ENCODE measurements at places on chromosomes 2 and 18.

- DNase-seq = no peak
Measured at GRCh38 chr18:54736981-54737380, 91.3 kb upstream of the RAB27B start.

- DNase-seq = no peak
Measured at GRCh38 chr2:54709336-54709809, 14.1 kb upstream of the EML6 start.

GRCh38 chr2:241265506-241265905 is 50.0 kb downstream of the HDLBP start:
- DNase-seq = no peak

DNA sequence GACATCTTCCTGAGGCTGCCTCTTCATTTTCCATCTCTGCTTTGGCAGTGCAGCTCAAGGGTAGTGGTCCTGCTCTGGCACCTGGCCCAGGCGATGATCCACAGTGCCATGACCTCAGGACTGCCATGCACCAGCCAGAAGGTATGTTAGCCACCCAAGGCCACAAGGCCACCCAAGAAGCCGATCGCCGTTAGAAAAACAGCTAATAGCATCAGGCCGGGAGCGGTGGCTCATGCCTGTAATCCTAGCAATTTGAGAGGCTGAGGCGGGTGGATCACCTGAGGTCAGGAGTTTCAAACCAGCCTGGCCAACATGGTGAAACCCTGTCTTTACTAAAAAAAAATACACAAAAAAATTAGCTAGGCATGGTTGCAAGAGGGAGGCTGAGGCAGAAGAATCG is 28.4 kb upstream of the UGGT1 start:
- no peak for DNase-seq

DNA sequence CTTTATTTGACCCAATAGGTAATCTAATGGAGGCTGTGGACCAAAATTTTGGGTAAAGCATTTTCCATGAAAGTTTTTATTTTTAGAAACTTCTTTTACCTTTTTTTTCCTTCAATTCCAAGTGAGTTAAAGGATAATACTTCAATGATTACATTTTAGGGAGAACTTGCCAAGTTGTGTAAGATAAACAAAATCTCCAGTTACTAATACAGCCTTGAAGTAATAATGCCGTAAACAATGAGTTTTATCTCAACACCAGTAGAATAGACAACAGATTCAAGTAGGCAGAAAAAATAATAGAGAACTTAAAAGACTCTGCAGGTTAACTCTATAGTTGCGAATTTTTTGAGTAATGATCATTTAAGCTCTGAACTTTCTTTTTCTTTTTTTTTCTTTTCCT is 807.4 kb downstream of the CNTNAP5 start:
- DNase-seq = peak; percentile 1

DNA sequence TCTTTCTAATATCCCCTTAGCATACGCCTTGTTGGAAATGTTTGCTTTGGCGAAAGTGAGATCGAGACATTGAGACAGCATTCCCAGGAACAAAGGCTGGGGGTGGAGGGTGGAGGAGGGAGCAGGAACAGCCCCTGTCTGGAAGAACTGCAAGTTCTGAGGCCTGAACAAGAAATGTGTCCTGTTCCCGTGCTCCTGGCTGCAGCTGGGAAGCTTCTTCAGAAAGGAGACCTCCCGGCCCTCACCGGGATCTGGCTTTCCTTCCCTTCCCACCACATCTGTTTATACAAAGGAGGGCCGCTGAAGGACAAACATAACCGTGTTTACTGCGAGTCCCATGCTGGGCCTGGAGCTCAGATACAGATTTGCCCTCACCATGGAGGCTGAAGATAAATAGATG is 35.9 kb downstream of the AFF3 start:
- DNase-seq = no peak

GRCh38 chr2:14565666-14566065 is 66.9 kb upstream of the LRATD1 start:
- DNase-seq = no peak

DNA sequence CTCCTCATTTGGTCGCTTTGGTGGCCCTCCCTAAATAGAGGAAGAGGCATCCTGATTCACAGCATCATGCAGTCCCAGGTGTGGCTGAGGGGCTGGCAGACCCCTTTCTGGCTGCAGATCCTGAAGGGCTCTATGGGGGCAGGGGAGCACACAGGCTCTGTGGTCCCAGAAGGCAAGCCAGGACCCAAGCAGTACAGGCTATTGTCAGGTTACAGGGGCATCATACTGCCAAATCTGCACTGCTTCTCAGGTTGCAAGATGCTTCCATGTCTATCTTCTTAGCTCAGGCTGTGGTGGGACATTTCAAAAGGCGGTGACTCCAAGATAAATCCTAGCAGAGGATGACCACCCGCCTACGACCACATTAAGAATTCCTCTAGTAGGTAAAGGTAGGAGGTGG is 54.3 kb downstream of the TTC32 start:
- DNase-seq = no peak

DNA sequence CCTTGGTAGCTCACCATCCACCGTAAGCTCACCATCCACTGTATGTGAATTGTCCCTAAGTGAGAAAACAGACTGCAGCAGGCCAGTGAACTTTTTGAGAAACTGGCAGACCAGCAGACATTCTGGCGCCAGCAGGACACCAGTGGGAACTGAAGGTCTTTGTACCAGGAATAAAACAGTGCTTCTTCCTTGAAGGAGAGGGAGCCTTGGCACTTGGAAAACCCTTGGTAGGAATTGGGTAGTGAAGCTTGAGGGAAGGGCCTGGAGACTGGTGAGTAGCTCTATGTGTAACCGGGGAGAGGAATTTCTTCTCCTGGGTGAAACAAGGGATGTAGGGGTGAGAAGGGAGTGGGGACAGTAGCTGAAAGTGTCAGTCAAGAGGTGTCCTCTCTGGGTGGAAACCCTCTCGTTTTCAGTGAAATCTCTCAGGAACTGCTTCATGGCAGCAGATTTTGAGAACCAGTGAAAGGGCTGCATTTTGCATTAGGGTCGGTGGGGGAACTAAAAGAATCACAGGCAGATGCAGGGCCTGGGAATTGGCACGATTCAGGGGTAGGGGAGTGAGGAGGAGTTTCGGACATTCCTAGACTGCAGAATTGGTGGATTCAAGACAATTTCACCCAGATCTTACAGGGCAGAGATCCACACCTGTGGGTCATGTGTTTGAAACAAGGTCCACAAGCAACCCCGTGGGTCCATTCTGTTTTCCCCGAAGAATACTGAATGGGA is 131.5 kb upstream of the DLX2 start:
- no peak for DNase-seq

- DNase-seq = no peak
Measured at GRCh38 chr2:18560797-18561085, 288 bp upstream of the RDH14 start.

GRCh38 chr2:94994063-94994913 is 31.2 kb upstream of the MAL start:
- no peak for DNase-seq

DNA sequence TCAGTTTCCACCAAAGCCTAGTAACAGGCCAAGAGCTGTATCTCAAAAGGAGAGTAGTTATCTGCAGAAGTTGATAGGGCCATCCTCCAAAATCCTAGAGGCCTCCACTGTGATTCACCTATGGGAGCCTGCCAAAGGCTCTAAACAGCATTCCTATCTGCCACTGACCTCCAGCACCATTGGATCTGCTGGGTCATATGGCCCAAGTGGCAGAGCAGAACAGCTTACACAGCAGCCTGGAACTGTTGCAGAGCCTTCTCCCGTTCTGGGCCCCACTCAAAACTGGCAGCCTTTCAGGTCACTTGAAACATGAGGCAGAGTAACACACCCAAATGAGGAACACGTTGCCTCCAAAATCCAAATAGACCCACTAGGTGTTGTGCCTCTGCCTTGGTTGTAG is 345.2 kb upstream of the RND3 start:
- DNase-seq = peak; percentile 27

- DNase-seq = no peak
Measured at GRCh38 chr18:49815927-49816326, 2.6 kb upstream of the ACAA2 start.

DNA sequence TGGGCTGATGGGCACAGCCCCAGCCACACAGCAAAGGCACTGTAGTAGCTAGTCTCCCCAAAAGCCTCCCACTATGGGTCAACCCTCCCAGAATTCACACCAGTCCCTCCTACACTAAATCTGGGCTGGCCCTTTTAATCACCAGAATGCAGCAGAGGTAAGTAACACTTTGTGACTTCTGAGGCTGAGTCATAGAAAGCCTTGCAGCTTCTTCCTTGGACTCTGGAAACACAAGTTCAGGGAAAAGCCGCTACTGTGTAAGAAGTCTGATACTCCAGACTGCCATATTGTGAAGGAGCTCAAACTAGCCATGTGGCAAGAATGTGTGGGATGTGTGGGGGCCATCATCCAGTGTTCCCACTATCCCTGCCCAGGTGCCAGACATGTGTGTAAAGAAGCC is 19.0 kb upstream of the SIX2 start:
- DNase-seq = peak; percentile 43

DNA sequence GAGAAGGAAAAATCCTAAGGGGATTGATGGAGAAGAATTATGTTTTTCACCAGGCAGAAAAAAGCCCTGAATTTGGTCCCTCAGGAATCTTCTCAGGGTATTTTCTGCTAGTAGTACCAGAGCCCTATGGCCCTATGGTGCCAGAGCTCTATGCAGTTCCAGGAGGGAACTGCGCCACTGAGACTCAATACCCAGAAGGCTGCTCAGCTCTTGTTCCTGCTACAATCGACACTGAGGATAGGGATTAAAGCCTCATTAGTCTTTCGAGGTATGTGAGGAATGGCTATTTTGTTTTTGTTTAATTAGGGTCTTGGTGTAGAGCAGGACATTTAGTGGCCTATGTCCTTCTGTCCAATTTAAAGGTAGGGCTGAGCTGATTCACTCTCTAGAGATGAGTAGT is 21.7 kb upstream of the PPP3R1 start:
- DNase-seq = no peak

DNA sequence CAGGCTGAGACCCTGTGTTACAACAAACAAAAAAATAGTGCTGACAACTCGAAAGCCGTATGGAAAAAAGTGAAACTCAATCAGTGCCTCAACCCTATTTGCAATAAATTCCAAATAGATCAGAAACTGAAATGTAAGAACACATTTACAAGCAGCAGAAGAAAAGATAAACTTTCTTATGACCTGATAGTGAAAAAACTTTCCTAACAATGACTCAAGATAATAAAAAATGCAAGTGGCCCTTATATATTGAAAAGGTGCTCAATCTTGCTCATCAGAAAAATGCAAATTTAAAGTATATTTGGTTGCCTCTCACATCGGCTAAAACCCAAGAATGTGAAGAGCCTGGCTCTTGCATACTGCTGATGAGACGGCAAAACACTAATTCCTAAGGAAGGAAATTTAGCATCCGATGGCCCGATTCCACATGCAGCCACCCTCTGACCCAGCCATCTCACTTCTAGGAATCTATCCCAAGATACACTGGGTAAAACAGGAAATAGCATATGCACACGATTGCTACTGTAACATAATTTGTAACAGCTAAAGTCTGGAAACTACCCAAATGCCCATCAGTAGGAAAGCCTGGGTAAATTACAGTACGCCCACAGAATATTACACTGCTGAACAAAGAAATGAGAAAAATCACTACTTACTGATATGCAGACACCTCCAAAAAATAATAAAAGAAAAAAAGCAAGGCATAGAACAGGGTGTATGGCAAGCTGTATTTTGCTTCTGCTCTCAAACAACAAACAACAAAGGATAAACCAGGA is 56.8 kb downstream of the HDLBP start:
- peak; percentile 36 for DNase-seq

- DNase-seq = no peak
Measured at GRCh38 chr18:62125702-62126101, 61.2 kb downstream of the PIGN start.

GRCh38 chr2:121529439-121530211 is 1.1 kb upstream of the RNU4ATAC start:
- DNase-seq = peak; percentile 65

- DNase-seq = no peak
Measured at GRCh38 chr18:54261894-54262293, 7.4 kb upstream of the POLI start.

- DNase-seq = no peak
Measured at GRCh38 chr2:166803373-166804000, 84.8 kb upstream of the XIRP2 start.

- no peak for DNase-seq
Measured at GRCh38 chr2:166060191-166060590, 67.6 kb downstream of the SCN1A start.

DNA sequence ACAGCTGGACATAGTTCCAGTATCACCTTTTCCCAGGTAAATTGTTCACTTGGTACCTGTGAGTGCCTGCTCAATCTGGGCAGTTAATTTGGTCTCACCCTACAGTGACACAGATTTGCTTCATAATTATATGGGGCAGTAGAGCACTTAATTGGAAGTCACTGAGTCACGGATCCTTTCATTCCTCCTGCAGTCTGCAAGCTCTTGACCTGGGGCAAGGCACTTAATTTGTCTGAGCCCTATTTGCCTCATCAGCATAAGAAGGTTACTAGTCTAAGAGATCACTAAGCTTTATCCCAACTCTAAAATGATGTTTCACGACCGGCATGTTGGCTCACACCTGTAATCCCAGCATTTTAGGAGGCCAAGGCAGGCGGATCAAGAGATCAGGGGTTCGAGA is 8.9 kb downstream of the FBXO36 start:
- DNase-seq = no peak

- DNase-seq = peak; percentile 8
Measured at GRCh38 chr2:165868211-165868610, 74.2 kb upstream of the GALNT3 start.

DNA sequence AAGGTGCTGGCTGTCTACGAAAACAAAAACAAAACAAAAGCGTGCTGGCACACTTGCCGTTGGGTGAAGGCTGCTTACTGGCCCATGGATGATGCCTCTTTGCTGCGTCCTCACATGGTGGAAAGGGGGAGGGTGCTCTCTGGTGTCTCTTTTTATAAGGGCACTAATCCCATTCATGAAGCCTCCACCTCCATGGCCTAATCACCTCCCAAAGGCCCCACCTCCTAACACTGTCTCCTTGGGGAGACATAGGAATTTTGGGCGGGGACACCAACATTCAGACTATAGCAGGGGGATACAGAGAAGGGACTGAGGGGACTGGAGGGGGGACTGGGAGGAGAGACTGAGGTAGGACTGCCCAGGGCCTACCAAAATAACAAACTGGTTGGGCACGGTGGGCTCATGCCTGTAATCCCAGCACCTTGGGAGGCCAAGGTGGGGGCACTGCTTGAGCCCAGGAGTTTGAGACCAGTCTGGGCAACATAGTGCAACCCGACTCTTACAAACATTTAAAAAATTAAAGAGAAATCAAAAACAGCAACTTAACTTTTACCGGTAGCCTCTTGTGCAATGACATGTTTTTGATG is 14.5 kb downstream of the PTMA start:
- no peak for DNase-seq

DNA sequence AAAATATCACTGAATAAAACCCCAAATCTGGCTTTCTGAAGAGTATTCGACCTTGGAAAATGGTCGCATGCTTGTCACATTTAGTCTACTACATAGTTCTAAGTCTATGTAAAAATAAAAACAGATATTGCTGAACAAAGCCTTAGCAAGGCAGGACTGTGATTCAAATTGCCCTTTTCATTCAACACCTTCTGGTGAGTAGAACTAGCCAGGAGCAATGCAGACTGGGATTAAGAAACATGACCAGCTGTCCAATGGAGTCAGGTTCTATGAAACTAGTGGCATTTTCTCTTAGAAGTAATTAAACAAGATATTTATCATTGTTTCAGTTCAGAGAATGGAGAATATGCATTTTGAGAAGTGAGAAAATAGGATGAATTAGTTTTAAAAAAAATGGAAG is 1260.5 kb upstream of the ACVR2A start:
- no peak for DNase-seq

All from EH (cell line).